Upper lobe of right lung (tissue), 1 donor: ENCODE measurements at places on chromosomes 12 and 14.

GRCh38 chr12:83476695-83477690, 790.3 kb downstream of the TMTC2 start:
- no peak for DNase-seq

DNA sequence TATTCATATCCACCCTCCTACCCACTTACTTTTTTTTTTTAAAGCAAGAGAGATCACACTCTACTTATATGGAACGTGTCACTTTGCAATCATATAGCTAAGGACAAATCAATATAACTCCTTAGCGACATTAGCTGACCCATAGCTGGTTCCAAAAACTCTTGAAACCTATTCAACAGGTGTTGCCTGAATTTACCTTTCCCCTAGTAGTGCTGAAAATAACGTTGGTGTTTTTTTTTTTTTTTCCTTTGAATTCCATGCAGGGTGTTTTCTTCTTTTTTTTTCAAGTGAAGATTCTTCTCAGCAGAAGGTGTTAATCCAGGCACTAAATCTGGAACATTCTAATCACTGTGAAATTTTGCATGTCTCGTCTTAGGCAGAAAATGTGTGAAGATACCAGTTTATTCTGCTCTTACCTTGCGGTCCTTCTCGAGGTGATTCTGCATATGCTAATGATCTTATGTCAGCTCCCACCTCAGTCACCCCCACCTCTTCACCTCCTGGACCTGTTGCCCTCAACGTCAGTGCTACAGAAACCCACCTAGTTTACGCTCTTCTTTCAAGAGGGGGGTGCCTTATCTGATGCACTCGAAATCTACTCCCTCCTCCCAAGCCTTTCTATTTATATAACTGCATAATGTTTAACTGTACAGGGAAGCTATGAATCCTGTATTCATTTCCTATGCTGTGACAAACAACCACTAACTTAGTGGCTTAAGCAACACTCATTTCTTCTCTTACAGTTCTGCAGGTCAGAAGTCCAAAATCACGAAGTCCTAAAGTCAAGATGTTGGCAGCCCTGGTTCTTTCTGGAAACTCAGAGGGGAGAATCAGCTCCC, 7.1 kb upstream of the VPS37B start:
- DNase-seq: no peak

GRCh38 chr14:39034481-39035296, 68.3 kb downstream of the SEC23A start:
- DNase-seq: no peak

DNA sequence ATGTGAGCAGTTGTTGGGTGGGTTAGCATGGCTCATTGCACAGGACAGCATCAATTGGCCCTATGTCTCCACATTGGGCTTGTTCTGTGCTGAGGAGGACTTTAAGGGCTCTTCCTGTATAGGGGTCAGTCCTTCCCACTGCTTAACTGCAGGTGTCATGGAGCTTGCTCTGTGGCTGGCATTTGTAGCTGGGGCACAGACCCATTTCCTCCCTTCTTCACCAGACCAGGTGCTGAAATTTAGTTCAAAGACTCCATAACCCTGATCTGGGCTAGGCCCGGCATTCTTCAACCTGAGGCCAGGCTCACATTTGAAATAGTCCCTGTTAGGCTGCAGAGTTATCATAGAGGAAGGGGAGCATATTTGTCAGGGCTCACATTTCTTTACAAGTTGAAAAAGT, 12.8 kb downstream of the CHST11 start:
- DNase-seq: no peak

GRCh38 chr14:75440733-75441477, 13.1 kb downstream of the JDP2 start:
- DNase-seq: no peak

DNA sequence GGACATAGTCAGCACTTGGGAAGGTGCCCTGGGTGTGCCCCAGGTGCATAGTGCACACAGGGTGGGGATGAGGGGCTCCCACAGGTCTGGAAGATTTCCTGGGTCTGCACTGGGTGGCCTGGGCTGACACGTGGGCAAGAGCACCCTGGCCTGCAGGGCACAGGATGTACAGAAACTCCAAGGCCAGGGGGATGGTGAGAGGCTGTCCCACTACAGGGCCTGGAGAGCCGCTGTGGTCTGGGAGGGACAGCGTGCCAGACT, 35.8 kb upstream of the PPP1R13B start:
- no peak for DNase-seq

DNA sequence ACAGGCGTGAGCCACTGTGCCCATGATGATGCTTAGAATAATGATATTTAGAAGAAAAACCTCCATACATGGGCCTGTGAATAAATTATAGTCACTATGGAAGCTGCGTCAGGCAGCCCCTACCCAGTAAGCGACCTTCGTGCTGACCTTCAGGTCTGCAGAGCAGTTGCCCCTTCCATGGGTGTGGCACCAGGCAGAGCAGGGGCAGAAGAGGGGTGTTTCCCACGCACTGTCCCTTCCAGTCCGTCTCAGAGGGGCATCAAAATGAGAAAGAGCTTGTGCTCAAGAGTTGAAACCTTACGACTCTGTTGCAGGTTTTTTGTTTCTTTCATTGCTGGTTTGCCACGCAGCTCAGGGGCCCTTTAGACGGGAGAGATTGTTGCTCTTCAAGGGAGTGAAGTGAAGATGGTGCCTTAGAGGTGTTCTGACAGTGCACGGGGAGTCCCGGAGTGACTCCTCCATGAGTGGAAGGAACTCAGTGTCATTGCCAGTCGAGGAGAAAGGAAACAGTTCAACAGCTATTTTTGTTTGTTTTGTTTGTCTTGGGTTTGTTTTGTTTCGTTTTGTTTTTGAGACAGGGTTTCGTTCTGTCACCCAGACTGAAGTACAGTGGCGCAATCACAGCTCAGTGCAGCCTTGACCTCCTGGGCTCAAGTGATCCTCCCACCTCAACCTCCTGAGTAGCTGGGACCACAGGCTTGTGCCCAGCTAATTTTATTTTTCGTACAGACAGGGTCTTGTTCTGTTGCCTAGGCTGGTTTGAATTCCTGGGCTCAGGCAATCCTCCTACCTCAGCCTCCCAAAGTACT, 13.9 kb downstream of the CKB start:
- no peak for DNase-seq

DNA sequence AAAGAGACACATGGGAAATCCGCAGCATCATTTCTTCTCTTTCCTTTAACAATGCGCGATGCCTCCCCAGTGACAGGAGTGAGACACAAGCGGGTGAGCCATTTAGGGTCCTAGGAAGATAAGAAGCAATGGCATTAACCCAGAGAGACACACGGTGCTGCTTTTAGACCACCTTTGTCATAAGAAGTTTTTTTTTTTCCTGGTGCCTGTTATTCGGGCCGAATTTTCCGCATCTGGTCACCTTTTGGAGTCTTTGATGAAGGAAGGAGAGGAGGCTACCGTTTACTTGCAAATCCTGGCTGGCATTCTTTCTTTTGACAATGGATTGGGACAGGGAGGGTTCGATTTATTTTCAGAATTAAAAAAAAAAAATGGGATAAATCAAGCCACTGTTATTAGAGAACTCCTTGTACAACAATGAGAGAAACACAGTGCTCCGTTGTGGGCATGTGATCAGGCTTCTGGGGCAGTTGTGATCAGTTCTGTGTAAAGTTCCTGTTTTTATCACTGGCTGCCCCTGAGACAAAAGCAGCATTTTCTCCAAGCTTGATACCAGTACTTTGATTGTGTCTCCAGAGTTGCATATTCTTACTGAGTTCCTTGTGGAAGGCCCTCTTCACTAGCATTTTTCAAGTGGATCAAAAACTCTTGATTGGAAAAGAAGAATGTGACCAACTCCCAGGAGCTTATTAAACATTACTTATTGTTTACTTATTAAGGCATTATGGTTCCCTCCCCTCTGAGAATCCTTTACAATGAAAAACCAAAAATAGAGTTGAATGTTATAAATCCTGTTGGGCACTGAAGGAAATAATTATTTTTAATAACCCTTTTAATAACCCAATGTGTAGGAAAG, 1.1 kb downstream of the DIP2B start:
- no peak for DNase-seq

DNA sequence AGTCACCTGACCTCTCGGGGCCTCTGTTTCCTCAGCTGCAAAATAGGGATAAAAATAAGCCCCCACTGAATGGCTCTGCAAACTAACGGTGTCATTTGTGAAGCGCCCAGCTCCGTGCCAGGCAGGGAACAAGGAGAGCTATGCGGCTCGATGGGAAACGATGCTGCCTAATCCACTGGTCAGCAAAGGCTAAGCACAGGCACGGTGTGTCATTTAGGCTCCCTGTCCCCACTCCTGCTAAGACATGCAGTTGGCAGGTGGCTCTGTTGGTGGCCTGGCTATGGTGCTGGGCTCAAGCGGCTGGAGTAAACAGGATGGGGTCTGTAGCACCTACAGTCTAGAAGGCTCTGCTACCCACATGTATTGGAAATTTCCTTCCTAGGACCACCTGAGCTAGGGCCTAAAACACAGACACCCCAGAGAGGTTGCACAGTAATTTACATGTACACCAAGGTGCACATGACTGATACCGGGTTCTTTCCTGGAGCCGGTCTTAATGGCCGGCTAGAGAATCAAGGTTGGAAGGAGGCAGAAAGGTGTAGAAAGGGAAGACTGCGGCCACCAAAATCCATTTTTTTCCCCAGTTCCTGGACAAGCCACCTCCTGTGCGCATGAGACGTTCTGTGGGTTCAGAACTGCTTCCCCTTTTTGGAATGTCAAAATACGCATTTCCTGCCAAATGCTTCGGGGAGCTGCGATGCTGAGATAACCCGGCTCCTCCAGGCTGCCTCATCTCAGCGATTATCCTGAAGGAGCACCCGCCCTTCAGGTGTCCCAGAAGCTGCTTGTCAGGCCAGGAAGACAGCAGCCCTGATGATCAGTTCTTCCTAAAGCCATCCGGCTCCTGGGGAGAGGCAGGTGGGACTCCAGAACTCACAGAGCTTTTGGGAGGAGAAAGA, 1.0 kb downstream of the CACNA2D4 start:
- DNase-seq: no peak

DNA sequence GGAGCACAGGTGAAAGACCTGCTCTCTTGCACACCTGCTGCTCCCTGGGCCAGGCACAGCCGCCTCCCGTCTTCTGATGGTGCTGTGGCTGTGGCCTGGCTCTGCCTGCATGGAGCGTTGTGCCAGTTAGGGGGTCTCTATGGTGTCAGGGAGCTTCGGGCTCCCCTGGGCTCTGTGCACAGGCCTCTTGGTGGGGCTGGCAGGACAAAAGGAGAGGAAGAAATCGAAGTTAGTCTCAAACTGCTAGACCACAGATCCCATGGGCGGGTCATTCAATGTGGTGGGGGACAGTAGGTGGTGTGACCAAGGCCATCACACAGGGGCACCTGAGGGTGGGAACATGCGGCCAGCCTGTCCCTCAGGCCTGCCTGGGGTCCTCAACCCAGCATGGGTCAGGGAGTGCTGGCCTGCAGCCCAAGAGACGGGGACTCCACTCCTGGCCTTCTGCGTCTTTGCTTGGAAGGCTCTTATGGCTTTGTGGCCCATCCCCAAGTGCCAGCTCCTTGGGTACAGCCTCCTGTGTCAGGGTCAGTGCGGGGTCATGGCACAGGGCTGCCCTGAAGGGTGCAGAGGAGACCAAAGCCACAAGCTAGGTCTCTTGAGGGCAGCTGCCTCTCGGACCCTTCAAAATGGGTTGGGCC, 84.1 kb downstream of the KIF26A start:
- DNase-seq: peak; percentile 40

DNA sequence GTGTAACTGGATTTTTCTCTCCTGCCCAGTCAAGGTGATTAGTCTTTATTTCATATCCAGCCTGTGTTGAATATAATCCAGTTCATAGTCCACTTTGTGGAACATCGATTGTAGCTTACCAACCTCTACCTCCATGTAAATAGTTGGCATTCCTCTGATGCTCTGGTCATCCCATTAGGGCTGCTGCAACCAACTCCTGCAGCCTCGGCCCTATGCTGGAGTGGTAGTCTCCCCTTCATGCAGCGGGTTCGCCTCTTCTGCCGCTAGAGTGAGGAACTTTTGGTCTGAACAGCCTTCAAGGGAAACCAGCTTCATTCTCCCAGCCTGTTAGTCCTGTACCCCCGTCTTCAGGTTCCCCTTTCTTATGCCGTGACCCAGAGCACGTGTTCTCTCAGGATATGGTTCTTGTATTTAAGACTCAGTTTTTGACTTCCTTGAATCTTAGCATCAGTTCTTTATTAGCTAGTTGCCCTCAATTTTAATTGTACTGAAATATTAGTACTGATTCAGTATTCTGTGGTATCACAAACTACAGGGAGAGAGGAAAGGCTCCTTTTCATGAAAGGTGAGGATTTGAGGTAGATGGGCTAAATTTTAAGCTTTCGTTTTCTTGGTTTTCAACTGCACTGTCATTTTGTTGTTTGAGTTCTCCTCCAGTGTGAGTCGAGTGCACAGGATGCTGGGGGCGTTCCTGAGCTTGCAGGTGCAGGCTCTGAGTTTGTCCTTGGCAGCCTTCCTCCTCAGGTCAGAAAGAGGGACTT, 33.2 kb downstream of the ZNF664 start:
- DNase-seq: no peak

DNA sequence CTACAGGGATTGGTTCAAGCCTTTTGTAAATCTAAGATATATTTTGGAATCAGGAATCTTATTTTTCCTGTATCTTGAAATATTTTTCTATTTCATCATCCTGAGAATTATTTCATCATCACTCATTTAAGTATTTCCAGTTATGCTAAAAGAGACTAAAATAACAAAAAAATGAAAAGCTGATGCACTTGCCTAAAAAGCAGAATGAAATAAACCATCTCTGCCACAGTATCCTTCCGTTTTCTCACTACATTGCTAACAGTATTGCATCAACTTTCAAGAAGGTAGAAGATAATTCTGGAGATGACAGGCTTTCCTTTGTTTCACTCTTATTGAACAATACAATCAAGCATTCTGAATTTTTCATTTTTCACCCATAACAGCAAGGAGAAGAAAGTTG, 31.1 kb upstream of the EIF5 start:
- DNase-seq: no peak

DNA sequence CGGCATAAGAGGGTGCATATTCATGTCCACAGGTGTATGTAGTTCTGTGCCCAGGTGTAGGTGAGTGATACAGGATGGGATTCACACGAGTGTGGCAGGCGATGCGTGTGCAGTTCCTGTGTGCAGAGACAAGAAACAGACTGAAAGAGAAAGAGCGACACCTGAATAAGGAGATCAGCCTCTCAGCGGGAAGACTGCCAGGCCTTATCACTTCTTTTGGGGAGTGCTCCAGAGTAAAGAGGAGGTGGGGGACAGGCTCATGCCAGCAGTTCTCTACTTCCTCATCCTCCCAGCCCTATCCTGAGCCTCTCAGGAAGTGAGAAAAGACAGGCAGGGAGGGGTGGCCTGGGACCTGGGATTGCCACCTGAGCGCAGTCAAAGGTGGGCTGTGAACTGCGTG, 2.8 kb downstream of the PSMB11 start:
- no peak for DNase-seq

DNA sequence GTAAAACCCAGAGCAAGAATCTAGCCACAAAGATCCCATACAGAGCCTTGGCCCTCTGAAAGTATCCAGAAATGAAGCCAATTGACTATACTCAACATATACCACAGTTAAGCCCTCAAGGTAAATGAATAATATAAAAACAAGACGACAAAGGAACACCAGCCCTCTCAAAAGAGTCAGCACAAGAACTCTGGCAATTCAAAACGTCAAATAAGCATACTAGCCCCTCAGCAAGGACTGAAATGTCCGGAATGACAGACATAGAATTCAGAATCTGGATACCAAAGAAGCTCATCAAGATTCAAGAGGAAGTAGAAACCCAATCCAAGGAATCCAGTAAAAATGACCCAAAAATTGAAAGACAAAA, 49.9 kb downstream of the GTF2A1 start:
- no peak for DNase-seq
